Stimulated activated CD8-positive, alpha-beta memory T cell treated with anti-CD3 and anti-CD28 coated beads, Interleukin-12 subunit alpha, Interleukin-12 subunit beta, amount 100 ng/mL, for 4 hours (primary cell): ENCODE measurements at places on chromosomes 5 and 9.

- DNase-seq: no peak
Measured at GRCh38 chr5:68343421-68343826, 127.9 kb downstream of the PIK3R1 start.

DNA sequence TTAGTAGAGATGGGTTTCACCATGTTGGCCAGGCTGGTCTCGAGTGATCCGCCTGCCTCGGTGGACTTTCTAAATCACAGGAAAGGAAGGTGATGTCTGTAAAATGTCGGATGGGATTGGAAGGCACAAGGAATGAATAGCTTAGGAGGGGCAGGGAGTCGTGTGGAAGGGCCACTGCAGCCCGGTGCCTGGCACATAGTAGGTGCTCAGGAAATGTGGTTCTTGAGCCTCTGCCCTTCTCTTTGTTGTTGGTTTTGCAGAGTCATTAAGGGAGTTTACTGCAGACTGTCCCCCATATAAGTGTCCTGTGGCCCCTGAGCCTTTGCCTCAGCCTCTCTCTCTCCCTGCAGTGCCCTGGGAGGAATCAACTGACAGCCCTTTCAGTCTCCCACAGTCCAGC, 11.8 kb downstream of the NEK6 start:
- DNase-seq: no peak

DNA sequence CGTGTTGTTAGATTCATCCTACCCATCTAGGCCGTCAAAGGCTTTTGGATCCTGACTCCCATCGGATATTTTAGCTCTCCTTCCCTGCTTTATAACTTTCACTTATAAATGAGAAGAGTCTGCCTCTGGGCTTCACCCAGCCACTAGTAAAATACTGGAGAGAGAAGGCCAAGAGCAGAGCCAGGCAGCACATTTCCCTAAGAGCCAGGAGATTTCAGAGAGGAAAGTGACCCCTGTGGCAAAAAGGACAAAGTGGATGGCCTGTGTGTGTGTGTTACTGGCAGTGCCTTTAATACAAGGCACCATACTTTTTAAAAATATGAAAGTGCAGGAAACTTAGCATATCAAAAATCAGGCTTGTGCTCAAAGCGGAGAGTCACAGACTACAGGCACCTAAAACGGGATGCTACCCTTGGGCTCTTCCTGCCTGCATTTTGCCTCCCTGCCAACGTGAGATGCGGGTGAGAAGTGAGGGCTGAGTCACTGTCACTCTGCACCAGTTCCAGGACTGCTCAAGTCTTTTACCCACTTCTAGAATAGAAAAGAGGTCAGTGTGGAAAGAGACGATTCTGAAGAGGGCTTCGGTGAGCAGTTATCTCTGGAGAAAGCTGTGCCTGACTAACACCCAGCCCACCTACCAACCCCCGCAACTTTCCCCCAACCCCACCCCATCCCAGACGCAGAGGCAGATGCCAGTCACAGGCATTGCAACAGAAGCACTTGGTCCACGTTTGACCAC, 15.9 kb downstream of the NFIL3 start:
- no peak for DNase-seq

DNA sequence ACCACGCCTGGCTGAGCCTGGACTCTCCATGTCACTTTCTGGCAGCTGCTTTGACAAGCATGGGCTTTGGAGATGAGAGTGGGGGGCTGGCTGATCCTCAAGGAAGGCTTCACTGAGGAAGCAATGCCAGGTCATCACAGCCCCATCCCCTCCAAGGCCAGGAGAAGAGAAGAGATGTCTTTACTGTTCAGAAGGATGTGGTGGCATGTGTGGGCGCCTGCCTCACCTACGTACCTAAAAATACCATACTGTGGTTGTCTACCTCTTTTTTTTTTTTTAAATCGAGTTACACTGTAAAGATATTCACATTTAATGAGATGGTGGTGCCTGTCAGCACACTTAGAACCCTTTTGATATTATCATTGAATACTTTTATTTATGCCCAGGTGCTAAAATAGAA, 26.4 kb upstream of the CTNNA1 start:
- no peak for DNase-seq

GRCh38 chr5:24492229-24492628, 152.5 kb downstream of the CDH10 start:
- no peak for DNase-seq

GRCh38 chr9:91768507-91768906, 181.5 kb downstream of the ROR2 start:
- DNase-seq: no peak

- no peak for DNase-seq
Measured at GRCh38 chr5:1322955-1323802, 21.7 kb downstream of the CLPTM1L start.

DNA sequence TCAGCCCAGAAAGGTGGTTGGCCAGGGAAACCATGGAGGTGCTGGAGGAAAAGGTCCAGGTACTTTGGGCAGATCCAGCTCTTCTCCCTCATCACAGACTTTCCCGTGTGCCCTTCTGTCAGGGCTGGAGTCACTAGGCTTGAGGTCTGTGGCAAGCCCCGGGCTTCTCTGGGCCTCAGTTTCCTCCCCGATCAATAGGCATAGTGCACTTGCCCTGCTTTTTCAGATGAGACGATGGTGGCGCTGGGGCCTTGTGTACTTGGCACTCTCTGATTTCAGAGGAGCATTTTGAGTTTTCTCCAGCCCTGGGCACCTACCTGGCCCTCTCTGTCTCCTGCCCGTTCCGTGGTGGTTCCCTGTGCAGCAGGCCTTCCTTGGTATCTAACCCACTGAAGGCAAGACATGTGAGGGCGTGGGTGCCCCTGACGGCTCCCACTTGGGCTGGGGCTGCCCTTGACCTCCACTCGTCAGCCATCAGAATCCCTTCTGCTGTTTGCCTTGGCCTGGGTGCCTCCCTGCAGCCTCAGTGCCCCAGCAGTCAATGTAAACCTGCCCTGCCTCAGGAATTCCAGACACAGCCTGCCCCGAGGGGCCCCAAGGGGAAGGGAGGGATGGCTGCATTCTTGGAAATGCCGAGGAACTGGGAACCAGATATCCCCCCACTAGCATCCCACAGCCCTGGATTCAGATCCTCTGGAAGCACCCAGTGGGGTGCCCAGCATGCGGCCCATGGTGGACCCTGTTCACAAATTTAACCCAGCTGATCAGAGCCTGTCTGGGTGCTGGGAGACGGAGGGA, 66.3 kb upstream of the COL5A1 start:
- no peak for DNase-seq

DNA sequence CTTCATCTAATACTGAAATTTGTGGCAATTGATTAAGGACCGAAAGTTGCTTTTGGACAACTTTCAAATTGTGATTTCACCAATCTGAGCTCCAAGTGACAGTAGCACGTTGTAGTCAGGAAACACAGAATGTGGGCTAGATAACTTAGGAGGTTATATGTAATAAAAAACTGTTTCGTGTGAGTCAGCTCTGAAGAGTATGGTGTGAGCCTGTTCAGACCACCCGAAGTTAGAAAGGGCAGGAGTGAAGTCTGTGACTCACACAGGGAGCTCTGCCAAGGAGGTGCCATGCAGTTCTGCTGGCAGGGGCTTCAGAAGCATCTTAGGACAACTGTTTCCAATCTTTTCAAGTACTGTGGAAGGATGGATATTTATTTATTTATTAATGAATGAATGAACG, 16.4 kb upstream of the ZBTB34 start:
- no peak for DNase-seq

DNA sequence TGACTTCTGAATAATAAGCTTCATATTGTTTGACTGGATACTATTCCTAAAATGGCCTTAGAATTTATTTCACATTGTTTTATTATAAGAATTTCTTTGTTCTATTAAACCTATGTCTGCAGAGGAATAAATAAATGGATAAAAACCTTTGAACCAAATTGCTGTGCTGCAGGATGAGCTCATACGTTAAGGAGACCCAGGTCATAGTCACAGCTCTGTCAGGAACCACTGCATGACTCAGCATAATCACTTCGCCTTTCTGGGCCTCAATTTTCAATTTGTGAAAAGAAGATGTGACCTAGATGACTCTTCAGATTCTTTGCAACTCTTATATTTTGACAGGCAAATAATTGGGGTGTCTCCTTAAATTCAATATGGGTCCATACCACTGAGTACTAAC, 36.7 kb upstream of the HMHB1 start:
- DNase-seq: no peak

DNA sequence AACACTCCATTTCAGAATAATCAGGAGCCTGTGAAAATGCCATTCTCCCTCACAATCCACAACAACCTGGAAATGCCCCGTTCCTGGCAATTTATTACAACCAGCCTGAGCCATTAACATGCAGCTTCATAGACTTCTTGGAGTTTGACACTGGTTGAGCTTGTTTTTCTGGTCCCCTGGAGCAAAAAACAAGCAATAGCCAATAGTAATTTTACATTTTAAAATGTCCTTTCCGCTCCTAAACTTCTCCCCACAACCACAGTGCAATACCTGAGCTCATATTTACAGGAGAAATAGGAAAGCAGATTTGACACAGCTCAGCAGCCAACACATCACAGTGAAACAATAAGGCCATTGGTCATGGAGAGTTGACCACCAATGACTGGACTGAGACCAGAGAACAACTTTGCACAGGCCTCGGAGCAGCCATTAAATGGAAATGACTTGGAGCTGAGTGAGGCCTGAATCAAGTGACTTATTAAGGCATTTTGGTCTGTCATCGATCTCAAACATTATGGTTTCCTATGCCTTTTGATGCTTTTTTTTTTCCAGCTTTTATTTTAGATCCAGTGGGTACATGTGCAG, 73.0 kb downstream of the ENC1 start:
- DNase-seq: no peak

GRCh38 chr5:168874713-168875380, 295.7 kb upstream of the PANK3 start:
- no peak for DNase-seq

GRCh38 chr5:90424245-90424644, 14.7 kb upstream of the CETN3 start:
- no peak for DNase-seq

DNA sequence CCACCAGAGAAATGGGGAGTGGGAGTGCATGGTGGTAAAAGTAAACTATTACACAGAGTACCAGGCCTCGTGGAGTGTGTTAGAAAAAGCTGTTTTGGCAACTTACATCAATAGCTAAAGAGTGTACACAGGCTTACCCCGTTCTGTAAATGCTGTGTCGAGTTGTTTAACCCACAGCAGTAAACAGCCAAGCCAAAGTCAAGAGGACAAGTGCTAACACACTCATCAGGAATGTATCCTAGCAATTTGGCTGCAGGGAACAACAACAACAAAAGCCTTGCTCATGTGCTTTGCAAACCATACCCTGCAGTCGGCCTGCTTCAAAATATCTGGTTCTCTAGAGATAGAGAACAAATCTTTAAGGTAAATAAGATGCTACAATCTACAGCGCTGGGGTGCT, 15.9 kb downstream of the DAP start:
- DNase-seq: no peak

- no peak for DNase-seq
Measured at GRCh38 chr5:16808021-16808420, 128.1 kb downstream of the MYO10 start.

DNA sequence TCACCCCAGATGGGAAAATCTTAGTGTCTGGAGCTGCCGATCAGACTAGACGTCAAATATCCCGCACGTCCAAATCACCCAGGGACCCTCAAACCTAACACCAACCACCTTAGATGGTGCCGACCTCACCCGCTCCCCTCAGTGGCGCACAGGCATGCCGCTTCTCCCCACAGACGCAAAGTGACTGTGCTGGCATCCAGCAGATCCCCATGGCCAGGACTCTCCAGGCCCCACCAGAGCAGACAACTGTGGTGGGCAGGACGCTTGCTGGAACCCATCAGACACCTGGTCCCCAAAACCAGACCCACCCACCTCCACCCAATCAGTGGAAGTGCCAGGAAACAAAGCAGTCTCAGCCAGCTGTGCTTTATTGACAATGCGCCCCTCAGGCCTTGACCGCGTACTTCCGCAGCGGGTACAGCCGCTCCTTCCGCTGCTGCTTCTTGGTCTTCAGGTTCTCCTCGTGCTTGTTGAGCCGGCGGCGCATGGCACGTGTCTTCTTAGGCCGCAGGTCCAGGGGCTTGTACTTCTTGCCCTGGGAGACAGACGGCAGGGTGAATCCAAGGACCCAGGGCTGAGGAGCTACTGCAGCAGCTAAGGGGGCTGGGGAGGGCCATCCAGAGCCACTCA, 4.1 kb downstream of the RPL35 start:
- no peak for DNase-seq

DNA sequence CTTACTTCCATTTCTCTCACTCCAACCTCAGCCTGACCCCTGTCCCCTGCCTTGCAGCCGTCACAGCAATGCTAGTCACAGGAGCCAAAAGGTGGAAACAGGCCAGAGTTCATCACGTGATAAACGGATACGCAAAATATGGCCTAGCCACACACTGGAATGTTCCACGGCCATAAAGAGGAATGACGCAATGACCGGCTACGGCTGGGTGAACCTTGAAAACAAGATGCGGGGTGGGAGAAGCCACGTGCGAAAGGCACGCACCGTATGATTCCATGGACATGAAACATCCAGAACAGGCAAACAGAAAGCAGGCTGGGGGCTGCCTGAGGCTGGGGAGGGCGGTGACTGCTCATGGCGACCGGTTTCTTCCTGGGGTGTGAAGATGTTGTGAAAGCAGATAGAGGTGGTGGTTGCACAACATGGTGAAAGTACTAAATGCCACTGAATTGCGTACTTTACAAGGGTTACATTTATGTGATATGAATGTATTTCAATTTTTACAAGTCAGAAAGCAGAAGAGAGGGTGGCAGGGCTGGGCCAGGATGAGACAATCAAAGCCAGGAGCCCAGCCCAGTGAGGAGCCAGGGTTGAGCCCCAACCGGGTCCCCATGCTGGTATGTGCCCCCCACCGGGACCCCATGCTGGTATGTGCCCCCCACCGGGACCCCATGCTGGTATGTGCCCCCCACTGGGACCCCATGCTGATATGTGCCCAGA, 117.8 kb upstream of the SARDH start:
- DNase-seq: no peak

DNA sequence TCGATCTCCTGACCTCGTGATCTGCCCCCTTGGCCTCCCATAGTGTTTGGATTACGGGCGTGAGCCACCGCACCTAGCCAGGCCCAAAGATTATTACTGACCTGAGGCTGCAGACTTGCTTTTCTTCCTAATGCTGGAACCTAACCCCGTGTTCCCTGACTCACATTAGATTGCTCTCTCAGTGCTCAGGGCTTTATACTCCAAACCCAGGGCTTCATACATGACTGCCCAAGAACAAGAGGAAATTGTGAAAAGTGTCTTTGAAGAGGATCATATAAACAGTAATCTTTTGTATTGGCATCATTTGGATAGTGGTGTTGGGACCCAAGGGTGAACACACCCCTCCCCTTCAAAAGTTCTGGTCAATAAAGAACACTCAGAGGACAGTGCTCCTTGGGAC, 233.3 kb upstream of the TAS2R1 start:
- DNase-seq: no peak

- DNase-seq: no peak
Measured at GRCh38 chr5:93342563-93343061, 238.4 kb downstream of the NR2F1-AS1 start.

- no peak for DNase-seq
Measured at GRCh38 chr5:158857371-158857770, 242.3 kb downstream of the EBF1 start.

DNA sequence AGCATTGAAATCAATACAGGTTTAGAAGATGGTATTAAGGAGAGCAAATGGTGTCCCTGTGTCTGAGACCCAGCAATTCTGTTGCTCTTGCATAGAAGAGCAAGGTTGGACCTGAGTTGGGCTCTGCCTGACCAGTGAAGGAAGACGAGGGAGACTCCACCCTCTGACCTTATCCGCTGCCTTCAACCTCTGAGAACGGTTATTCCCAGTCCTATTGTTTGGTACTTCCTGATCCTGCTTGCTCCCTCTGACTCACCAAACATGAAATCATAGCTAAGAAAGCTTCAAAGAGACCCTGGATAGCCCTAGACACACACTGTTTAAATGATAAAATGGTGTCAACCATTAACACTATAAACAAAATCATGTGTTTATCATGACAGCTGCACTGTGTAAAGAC, 218.5 kb downstream of the PLK2 start:
- no peak for DNase-seq
